ENCODE measurements at places on chromosomes 13 and 19.
A peak's percentile ranks its signal among the peaks of the same experiment; 100 is the strongest.

- no peak for DNase-seq
Measured at GRCh38 chr19:41895745-41896580, 13.0 kb downstream of the ARHGEF1 start.

DNA sequence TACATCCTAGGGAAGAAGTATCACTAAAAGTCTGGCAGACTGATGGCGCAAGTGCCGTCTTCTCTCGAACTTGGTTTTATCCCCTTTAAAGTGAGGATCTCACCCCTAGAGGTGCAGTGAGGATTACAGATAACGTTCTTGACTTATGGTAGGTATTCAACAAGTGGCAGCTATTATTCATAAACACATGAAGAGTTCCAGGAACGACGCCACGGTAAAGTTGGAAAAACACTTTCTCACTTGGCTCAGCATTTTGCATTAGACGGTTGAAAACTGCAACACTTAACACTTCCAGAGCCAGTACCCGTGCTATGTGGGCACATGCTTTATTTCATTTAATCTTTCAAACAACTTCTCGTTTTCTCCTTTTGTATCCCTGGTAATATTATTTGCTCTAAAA lies 8.7 kb downstream of the PROZ start:
- no peak for DNase-seq

GRCh38 chr13:110316196-110316595 lies 9.1 kb downstream of the COL4A2 start:
- DNase-seq = no peak

- DNase-seq = no peak
Measured at GRCh38 chr13:39039041-39039440, 785 bp downstream of the NHLRC3 start.

DNA sequence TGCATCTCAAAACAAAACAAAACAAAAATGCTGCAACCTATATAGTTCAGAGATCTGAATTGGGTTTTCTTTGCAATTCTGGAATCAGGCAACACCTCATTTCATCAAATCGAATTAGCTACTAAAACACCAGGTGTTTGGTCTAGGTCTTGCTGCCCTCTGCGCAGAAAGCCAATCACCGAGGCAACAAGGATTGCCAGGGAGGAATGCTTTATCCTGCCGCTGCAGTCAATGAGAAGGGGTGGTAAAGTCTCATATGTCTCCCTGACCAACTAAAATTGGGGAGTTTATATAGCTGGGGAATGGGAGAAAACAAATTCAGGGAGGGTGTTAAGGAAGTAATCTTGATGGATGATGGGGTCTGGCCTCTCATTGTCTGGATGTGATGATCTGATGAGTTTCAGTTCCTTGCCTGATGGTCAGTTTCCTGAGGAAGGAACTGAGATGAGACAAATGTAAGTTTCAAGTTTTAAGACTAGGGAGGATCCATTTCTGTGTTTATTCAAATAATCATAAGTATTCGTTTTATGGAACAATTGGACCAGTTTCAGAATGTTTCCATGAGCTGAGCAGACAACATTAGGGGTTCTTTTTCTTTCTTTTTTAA lies 5.0 kb upstream of the YJU2 start:
- no peak for DNase-seq

- DNase-seq = no peak
Measured at GRCh38 chr13:112248406-112248760, 127.8 kb upstream of the SPACA7 start.

GRCh38 chr19:30666301-30666803 lies 294.2 kb downstream of the ZNF536 start:
- DNase-seq = no peak

GRCh38 chr13:23749288-23749873 lies 139.8 kb downstream of the MIPEP start:
- no peak for DNase-seq

GRCh38 chr19:20321139-20321763 lies 154.2 kb downstream of the ZNF486 start:
- DNase-seq = no peak

GRCh38 chr13:91303031-91303430 lies 44.5 kb upstream of the MIR17HG start:
- no peak for DNase-seq

GRCh38 chr19:19597809-19598306 lies 20.6 kb downstream of the PBX4 start:
- DNase-seq = no peak

- DNase-seq = no peak
Measured at GRCh38 chr19:44930088-44930487, 11.9 kb upstream of the APOC4 start.

- DNase-seq = no peak
Measured at GRCh38 chr19:9008667-9009066, 1.5 kb downstream of the MUC16 start.

DNA sequence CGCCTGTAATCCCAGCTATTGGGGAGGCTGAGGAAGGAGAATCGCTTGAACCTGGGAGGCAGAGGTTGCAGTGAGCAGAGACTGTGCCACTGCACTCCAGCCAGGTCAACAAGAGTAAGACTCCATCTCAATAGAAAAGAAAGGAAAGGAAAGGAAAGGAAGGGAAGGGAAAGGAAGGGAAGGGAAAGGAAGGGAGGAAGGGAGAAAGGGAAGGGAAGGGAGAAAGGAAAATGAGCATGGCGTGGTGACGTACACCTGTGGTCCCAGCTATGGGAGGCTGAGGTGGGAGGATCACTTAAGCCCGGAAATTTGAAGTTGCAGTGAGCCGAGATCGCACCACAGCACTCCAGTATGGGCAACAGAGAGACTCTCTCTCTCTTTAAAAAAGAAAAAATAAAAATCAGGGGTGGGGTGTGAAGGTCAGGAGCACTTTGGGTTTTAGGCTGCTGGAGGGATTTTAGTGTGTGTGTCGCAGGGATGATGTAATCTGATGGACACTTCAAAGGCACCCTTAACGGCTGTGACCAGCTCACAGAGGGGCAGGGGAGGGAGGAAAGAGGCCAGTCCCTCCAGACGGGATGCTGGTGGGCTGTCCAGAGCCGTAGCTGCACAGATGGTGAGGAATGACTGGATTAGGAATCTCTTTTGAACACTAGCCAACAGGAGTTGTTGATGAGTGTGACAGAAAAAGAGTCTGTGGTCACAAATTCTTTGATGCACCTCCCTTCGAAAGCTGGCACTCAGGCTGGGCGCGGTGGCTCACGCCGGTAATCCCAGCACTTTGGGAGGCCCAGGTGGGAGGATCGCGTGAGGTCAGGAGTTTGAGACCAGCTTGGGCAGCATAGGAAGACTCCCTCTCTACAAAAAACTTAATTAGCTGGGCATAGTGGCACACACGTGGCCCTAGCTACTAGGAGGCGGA lies 27.6 kb downstream of the TMPRSS9 start:
- DNase-seq = no peak

GRCh38 chr13:54187461-54187860 lies 1158.8 kb downstream of the OLFM4 start:
- DNase-seq = no peak

DNA sequence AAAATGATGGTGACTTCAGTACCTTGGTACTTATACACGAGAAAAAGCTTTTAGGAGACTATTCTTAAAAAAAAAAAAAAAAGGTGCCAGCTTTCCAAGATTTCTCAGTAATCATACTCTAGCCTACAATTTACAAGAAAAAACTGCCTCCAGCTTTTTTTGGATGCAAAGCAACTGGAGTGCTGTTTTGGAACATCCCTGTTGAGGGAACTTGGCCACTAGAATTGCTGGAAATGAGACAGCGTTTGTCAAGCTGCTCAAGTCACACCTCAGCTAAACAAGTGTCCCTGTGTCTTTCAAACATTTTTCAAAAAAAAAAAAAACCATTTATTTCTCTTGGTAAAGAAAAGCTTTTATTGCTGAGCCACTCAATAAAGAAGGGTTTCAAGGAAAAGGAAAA lies 413.1 kb upstream of the ARGLU1 start:
- no peak for DNase-seq

GRCh38 chr19:23969630-23970029 lies 54.9 kb downstream of the ZNF726 start:
- DNase-seq = no peak

GRCh38 chr13:95239283-95239682 lies 62.0 kb downstream of the ABCC4 start:
- no peak for DNase-seq

DNA sequence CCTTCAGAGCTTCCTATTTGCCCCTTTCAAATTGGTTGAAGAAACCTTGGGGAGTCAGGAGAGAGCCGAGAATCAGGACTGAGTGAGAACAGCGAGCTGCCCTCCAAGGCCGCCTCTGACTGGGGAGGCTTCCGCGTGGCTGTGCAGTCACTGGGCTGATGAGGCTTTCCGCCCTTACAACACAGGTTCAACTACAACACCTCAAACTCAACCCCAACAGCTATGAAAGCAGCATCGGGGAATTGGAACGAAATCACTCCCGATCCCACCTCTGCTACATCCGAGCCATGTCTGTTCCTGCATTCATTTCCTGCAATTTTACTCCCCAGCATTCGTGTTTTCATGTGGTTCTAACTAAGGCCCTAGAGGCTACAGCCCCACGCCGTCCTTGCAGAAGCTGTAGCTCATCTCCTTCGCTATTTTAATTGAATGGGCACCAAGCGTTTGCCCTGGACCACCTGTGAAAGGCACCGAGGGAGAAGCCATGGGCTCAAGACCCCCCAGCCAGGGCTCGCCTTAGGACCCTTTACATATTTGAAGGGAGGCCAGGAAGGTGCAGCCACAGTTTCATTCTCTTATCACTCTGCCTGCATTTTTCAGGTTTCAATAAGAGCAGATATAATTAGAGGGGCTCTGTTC lies 12.3 kb upstream of the RASA3 start:
- DNase-seq = no peak

DNA sequence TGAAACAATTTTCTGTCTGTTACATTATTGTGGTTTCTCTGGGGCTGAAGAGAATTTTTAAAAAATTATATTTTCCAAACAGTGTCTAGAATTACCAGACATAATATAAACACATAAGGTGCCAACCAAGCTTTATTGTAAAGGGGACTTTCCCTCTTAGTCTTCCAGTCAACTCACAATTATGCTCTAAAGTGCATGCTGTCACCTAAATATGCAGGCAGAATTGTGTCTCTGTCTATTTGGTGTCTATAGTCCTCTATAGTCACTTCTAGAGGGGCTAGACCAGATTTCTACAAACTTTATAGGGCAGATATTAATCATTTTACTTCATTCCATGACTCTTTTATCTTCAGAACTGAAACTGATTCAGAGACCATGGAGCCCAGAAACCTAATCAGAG lies 12.8 kb downstream of the ZNF254 start:
- no peak for DNase-seq

DNA sequence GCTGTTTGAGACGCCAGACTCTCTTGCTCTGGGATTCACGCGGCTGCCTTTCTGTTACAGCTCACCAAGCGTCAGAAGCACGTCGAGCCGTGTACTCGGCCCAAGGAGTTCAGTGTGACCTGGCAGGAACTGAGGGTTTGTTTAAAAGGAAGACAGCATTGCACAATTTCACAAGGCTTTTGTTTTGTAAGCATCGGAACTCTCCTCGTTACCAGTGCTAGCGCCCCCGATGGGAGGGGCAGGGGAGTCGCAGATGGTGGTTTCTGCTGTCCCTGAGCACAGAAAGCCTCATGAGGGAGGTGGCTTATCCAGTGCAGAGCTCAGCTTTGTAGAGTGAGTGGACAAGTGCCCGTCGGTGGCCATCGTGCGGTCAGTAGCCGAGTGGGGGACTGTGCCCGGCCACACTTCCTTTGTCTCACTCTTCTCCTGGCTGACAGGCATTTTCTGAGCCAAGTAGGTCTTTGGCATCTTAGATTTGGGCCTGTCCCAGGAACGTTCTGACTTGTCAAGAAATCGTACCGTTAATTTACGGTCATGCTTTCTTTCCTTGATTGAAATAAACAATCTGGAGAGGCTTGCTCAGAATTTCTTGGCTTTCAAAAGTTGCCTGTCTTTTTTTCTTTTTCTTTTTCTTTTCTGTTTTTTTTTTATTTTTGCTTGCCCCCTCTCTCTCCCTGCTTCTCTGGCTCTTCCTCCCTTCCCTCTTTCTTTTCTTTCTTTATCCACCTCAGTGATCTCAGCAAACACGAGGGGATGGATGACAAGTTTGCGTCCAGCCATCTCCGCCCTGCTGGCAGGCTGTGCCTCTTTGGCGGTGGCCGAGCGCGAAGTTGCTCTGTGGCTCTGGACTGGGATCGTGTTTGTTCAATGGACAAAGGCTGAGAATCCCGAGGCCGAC lies 7.7 kb downstream of the KDM4B start:
- DNase-seq = peak; percentile 70
